ENCODE measurements at places on chromosomes 5 and 9.
A peak's percentile ranks its signal among the peaks of the same experiment; 100 is the strongest.

DNA sequence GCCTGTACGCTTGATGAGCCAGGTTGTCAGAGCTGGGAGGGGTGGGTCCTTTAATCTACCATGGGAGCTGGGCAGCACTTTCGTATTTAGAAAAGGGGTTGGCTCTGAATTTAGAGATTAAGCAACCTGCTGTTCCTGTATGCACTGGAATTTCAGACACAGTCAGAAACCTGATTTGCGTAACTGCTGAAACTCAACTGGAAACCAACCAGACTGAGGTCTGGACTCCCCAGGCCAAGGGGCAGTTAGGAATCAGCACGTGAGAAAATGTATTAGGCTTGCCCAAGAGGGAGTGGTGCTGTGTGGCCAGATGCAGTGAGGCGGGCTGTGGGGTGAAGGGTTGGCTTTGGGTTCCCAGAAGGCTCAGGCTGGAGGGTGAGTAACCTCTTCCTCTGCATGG lies 235.0 kb downstream of the GOLPH3 start:
- no peak for DNase-seq

DNA sequence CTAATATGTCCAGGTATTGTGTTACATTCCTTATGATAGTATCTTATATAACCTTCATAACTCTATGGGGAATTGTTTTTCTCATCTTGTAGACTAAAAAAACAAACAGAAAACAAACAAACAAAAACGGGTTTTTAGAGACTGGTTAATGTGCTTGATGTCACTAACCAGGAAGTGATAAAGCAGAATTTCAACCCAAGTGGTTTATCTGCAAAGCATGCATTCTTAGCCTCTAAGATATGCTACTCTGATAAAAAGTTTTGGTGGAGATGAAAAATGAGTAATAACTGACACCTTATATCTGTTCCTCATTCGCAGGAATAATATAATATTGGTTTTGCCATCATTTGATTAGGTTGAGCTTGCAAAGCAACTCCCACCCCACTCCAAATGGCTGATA lies 53.4 kb downstream of the PUM3 start:
- no peak for DNase-seq

DNA sequence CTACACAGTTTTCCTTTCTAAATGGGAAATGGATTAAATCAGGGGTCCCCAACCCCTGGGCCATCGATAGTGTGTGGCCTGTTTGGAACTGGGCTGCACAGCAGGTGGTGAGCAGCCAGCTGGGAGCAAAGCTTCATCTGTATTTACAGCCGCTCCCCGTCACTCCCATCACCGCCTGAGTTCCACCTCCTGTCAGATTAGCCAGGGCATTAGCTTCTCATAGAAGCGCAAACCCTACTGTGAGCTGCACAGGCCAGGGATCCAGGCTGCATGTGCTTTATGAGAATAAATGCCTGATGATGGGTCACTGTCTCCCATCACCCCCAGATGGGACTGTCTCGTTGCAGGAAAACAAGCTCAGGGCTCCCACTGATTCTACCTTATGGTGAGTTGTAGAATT lies 41.2 kb upstream of the FLT4 start:
- DNase-seq = no peak

GRCh38 chr9:123772374-123772773 lies 157.6 kb downstream of the DENND1A start:
- no peak for DNase-seq

DNA sequence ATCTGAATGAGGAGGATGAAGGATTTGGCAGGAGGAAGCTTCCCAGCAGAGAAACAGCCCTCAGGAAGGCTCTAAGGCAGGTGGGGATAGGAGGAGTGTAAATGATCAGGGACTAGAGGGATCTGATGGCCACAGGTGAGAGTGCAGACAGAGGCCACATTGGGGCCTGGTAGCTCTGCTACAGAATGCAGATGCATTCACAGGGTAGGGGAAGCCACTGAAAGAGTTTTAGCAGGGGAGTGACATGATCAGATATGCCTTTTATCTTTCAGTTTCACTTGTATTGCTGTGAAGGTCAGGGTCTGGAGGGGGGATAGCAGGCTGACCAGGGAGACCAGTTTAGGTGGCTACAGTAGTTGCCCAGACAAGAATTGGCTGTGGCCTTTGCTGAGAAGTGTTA lies 3.0 kb downstream of the TXNDC15 start:
- no peak for DNase-seq

DNA sequence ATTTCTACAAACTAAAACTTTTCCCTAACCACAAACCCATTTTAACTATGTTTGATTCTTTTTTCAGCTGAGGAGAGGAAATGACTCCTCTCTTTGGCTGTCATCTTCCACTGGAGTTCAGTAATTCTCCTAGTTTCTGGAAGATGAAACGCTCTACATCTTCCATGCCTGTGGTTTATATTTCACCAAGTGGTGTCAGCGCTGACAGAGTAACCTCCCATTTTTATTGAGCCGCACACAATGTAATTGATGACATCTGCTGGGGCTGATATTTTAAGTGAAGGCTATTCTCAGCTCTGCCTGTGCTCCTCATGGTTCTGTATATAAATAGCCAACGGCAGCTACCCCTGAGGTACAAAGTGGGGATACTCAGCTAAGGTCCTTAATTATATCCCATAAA lies 234.6 kb downstream of the SPOCK1 start:
- DNase-seq = no peak

GRCh38 chr5:157460921-157461792 lies 1.1 kb downstream of the NIPAL4 start:
- DNase-seq = no peak

GRCh38 chr5:14444161-14444560 lies 137.4 kb upstream of the OTULINL start:
- no peak for DNase-seq

GRCh38 chr9:38119560-38120236 lies 50.7 kb upstream of the SHB start:
- DNase-seq = no peak

DNA sequence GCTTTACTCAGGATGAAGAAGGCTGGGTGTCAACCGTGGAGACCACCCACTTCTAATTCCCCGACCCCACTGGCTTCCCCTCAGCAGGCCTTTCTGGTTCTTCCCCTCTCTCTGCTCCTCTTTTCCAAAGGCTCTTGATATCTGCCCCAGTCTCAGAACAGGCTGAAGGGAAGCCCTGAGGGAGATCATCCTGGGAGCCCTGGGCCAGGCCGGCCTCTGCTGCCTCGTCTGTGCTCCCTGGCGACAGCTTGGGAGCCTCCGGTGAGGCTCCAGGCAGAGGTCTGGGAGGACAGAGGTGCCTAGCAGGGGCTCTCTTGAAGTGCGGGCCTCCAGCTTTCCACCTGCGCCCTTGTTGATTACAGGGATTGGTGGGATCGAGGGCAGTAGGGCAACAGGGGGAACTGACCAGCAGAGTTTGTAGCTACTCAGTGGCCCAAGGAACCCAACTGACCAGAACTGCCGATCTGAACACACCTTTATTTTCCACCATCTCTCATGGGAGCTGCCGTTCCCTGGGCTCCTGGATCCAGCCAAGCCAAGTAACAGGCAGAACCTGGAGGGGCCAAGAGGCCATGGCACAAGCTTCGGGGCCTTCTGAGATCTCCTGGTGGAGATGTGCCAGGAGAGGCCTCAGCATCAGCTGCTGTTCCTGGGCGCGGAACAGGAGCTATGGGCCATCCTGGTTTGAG lies 198.5 kb downstream of the CACNA1B start:
- no peak for DNase-seq

- no peak for DNase-seq
Observed at GRCh38 chr5:11400316-11400715, 503.9 kb downstream of the CTNND2 start.

DNA sequence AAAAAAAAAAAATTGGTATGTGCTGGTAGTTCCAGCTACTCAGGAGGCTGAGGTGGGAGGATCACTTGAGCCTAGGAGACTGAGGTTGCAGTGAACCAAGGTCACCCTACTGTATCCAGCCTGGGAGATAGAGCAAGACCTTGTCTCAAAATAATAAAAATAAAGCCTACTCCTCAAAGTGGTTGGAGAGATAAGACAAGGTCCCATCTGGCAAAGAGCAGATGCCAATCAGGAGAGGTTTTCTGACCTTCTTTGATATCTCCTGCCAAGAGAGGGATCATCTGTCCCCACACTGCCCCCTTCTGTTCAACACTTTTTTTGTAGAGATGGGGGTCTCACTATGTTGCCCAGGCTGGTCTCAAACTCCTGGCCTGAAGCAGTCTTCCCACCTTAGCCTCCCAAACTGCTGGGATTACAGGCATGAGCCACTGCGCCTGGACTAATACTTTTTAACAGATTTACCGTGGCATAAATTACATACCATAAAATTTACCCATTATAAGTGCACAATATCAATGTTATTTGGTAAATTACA lies 64.7 kb downstream of the SH3PXD2B start:
- DNase-seq = no peak

DNA sequence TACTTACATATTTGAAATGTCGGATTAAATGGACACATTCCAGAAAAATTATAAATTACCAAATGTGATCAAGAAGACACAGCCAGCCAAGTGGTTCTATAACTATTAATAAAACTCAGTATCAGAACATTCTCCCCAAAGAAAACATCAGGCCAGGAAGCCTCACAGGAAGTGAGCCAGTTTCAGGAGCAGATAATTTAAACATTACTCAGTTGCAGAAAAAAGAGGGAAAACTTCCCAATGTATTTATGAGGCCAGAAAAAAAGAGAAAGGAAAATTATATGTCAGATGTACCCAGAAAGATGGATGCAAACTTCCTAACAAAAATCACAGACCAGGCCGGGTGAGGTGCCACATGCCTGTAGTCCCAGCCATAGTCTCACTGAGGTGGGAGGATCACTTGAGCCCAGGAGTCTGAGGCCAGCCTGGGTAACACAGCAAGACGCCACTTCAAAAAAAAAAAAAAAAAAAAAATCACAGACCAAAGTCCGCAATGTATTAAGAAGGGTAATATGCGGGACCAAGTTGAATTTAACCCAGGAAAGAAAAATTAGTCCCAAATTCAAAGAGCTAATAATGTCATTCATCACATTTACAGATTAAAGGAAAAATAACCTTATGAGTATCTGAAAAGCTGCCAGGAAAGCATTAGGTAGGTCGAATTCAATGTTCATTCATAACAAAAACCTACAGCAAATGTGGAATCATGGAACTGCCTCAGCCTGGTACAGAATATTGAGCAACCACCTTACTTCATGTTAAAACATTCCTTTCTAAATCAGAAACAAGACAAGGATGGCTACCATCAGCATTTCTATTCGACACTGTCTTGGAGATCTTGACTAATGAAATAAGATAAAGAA lies 37.2 kb upstream of the NRARP start:
- DNase-seq = no peak

GRCh38 chr5:101429241-101429640 lies 526.2 kb upstream of the ST8SIA4 start:
- DNase-seq = no peak

GRCh38 chr5:109250533-109251329 lies 159.0 kb downstream of the PJA2 start:
- no peak for DNase-seq

GRCh38 chr9:123099042-123099441 lies 65.6 kb downstream of the GPR21 start:
- DNase-seq = no peak

GRCh38 chr5:172508471-172509404 lies 54.4 kb upstream of the SH3PXD2B start:
- no peak for DNase-seq

DNA sequence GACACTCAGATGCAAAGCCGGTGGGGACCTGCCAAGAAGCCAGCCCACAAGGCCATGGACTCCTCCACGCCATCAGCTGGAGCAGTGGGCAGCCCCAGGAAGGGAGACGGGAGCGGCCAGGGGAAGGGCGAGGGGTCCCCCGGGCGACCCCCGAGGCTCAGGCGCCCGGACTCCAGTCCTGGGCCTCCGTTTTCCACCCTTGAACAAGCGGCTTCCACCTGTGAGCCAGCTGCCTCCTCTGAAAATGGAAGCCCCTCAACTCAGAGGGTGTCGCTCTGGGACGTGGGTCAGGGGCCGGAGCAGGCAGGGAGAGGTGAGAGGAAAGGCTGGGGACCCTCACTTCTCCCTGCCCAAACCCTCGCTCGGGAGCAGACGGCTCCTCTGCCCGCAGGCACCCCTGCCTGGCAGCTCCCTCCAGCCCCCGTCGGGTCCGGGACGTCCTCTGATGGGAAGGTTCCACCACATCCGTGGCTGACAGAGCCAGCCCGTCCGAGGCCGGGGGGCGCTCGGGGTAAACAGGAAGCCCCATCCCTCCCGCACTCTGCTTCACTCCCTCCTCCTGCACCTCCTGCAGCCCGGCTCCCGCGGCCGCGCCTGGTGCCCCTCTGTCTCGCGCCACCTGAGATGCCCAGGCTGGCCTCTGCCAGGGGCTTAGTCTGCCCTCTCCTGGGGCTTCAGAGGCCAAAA lies 3.7 kb upstream of the EGFL7 start:
- DNase-seq = no peak

GRCh38 chr9:76567086-76567485 lies 108.1 kb downstream of the GCNT1 start:
- no peak for DNase-seq

GRCh38 chr5:125461641-125462072 lies 715.2 kb upstream of the ZNF608 start:
- DNase-seq = no peak

- DNase-seq = no peak
Observed at GRCh38 chr5:131610198-131611063, 24.6 kb downstream of the RAPGEF6 start.

DNA sequence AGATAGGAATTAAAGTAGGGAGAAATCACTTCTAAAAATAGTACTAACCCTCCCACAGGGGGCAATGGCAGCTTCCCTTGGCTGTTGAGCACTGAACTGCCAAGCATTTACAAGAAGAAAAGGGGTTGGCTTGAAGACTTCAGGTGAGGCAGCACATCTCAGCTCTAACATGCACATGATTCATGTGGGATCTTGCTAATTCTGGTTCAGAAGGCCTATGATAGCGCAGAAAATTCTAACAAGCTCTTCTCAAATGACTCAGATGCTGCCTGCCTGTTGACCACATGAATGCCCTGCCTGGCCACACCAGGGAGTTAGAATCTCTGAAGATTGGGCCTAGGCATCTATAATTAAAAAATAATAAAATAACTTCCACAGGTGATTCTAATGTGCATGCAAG lies 22.6 kb downstream of the CD180 start:
- no peak for DNase-seq

DNA sequence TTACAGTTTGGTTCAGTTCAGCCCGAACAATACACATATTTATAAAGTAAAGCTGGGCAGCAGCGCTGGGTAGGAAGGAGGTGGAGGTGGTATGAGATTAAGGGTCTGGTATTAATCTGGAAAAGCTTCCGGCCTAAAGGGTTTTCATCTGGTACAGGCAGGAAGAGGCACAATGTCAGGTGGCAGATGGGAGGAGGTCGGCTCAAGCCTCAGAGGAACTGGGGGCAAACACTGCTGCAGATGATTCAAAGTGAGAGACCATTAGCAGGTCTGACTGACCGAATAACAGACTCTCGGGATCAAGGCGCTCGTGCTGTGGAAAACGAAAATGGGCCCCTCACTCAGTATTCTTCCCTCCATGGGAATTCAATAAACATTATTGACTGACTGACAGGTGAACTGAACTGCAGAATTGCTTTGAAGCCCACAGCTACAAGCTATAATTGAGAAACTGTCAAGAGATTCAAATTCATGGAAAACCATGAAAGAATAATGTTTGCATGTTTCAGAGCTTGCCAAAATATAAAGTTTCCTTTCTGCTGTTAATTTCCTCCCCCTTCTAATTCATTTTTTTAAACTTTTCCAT lies 75.3 kb downstream of the TMEM167A start:
- no peak for DNase-seq

GRCh38 chr5:8457187-8458037 lies 588.5 kb downstream of the MTRR start:
- DNase-seq = peak; percentile 79

Data from activated CD4-positive, alpha-beta T cell treated with anti-CD3 and anti-CD28 coated beads for 1 hour (primary cell).